ENCODE measurements at places on chromosomes 2 and 18.
A peak's percentile ranks its signal among the peaks of the same experiment; 100 is the strongest.

- no peak for DNase-seq
Observed at GRCh38 chr2:20457661-20458630, 11.1 kb downstream of the RHOB start.

DNA sequence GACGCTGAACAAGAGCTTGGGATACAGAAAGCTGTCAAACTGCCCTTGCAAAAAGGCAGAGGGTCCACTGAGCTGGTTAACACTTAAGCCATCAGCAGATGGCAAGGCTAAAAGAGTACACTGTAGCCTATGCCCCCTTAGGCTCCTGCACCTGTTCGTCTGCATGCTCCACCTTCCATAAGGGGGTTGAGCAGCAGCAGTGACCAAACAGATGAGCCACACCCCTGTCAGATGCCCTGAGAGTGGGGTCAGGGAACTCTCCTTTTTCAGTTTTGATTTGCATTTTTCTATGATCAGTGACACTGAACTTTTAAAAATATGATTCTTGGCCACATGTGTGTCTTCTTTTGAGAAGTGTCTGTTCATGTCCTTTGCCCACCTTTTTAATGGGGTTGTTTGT lies 402.5 kb upstream of the FAM98A start:
- DNase-seq, result no peak

DNA sequence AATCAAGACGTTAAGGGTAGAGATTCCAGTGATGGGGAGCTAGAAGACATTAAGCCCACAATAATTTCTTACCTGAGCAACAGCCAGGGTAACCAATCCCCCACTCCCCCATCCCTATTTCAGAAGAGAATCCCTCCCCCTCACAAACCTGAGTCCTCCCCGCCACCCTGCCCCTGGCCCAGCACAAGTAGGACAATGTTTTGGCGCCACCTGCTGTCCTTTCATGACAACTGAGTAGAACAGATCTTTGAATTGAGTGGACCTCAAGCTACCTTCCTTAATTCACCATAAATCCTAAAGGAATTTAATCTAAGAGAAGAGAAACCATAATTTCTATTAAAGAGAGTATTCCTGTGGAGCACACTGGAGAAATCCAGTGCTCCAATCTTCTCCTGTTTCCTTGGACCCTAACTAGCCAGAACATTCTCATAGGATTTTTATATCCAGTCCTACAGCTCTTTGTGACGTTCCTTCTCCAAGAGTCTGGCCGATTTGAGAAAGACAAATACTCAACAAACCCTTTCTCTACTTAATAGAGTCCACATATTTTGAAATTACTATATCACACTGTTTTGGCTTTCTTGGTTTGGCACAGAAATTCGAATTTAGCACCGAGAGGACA lies 41.1 kb downstream of the NHEJ1 start:
- DNase-seq, result peak; percentile 67

- no peak for DNase-seq
Observed at GRCh38 chr2:63837036-63837594, 4.6 kb upstream of the UGP2 start.

GRCh38 chr2:181058378-181059269 lies 78.2 kb downstream of the UBE2E3 start:
- peak; percentile 33 for DNase-seq

GRCh38 chr2:47767880-47768609 lies 14.9 kb upstream of the MSH6 start:
- DNase-seq, result peak; percentile 48

GRCh38 chr2:48397846-48398245 lies 132.1 kb upstream of the STON1 start:
- no peak for DNase-seq

- DNase-seq, result no peak
Observed at GRCh38 chr2:171411791-171412483, 21.9 kb downstream of the METTL8 start.

DNA sequence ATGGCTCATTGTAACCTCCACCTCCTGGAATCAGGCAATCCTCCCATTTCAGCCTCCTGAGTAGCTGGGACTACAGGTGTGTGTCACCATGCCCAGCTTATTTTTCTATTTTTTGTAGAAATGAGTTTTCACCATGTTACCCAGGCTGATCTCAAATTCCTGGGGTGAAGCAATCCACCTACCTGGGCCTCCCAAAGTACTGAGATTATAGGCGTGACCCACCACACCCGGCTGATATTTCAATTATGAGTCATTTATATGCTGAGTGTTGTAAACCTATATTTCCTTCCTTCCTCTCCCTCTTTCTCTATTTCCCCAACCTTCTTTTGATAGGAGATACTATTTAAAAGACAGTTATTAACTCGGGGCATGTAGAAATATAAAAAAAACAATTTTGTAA lies 469.6 kb upstream of the ID2 start:
- DNase-seq, result no peak

DNA sequence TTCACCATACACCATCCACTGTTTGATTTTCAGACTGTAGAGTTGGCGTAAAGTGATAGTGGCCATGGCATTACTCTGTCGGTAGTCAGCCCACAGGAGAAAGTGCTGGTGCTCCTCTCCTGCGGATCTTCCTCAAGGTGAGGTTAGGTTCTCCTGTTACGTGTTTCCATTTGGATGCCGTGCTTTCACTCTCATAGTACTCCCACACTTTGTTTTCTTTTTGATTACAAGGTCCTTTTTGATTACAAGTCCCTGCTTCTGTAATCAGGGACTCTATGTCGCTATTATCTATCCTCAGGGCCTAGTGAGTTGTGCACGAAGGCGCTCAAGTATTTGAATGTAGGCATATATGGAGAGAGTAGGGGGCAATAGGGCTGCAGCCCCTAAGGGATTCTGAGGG lies 4.3 kb downstream of the TAF4B start:
- no peak for DNase-seq

GRCh38 chr2:218895759-218896500 lies 15.3 kb downstream of the WNT10A start:
- DNase-seq, result no peak

GRCh38 chr2:48695991-48696390 lies 59.5 kb downstream of the LHCGR start:
- no peak for DNase-seq

- DNase-seq, result no peak
Observed at GRCh38 chr18:79553154-79553553, 126.4 kb upstream of the CTDP1 start.

GRCh38 chr2:290090-290722 lies 2.3 kb upstream of the ALKAL2 start:
- DNase-seq, result peak; percentile 78

DNA sequence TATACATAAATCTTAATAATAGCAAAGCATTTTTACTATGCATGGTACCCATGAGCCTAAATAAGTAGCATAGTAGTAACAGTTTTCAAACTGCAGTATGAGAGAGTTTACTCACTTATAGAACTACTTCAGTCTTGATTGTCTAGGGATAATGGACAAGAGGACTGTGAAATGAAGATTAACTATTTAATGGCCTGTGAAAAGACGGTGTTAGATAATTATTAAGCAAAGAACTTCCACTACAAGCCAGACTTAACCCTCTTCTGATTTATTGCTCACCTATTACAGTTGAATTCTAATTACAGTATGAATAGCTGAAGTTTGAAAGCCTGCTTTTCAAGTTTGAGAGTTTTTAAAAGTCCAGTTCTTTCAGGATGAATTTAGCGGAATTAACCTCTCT lies 18.9 kb downstream of the PIK3C3 start:
- DNase-seq, result no peak

- no peak for DNase-seq
Observed at GRCh38 chr2:23423873-23424680, 39.1 kb downstream of the KLHL29 start.

All from trophoblast cell (in vitro differentiated cells and primary cell).